Karpas-422 (cell line): ENCODE measurements at places on chromosomes 11 and 22. TPM values are rescaled to one million over a fixed set of nuclear protein-coding genes. Genes with fewer than 3 reads are reported as not detected.

DNA sequence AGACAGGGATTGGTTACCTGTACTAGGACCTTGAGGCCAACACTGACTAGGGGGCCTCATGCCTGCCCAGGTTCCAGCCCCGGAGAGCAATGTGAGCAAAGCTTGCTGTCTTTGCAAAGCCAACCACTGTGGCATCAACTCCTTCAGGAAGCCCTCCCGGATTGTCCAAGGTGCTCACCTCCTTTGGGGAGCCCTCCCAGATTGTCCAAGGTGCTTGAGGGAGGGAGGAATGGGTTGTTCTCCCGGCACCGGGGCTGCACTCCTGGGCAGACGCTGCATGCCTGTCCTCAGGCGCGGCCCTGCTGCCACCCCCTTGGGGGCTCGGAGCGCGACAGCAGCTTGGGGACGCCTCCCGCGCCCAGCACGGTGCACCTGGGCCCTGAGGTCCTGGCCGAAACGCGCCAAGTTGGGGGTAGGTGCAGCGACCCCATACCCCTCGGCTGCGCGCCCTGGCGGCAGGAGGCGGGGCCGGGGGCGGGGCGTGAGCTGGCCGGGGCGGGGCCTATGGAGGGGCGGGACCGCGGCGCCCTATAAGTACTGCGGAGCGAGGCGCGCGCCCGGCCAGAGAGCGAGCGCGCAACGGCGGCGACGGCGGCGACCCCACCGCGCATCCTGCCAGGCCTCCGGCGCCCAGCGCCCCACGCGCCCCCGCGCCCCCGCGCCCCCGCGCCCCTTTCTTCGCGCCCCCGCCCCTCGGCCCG, at the start of gene CD81:
TSS of gene CD81 (plus strand) at position 560 of the 701 bp plus-strand sequence. CDS start 240 bp downstream, outside the sequence.
- no peaks in the 10 kb centered on the region for H3K27me3 ChIP-seq
- peak within 1 kb of the TSS; percentile 88 for H3K27ac ChIP-seq
- H3K36me3 ChIP-seq, result peaks cover 9% of the 10 kb centered on the region; the same call in 1 of the 2 replicates
- H3K4me1 ChIP-seq, result peaks cover 36% of the 10 kb centered on the region
- DNase-seq, result peak; percentile 80
- H3K4me3 ChIP-seq, result peak within 1 kb of the TSS; percentile 100

GRCh38 chr11:72599325-72600117, 74.7 kb downstream of the PDE2A start:
- DNase-seq, result peak; percentile 47
- no peaks in the 10 kb centered on the region for H3K27me3 ChIP-seq
- H3K4me1 ChIP-seq, result no peaks in the 10 kb centered on the region
- no peak overlapping the region for H3K27ac ChIP-seq
- H3K4me3 ChIP-seq, result no peak overlapping the region
- H3K36me3 ChIP-seq, result no peaks in the 10 kb centered on the region

Gene HEPHL1
- total RNA-seq, result not detected in 2 replicates

GRCh38 chr11:12534549-12534948, 139.7 kb upstream of the TEAD1 start:
- H3K4me3 ChIP-seq, result no peak overlapping the region
- H3K27me3 ChIP-seq, result no peaks in the 10 kb centered on the region; the same call in 1 of the 2 replicates
- no peak overlapping the region for H3K27ac ChIP-seq
- H3K36me3 ChIP-seq, result no peaks in the 10 kb centered on the region
- no peaks in the 10 kb centered on the region for H3K4me1 ChIP-seq

- no peak overlapping the region for H3K4me3 ChIP-seq
- H3K4me1 ChIP-seq, result no peaks in the 10 kb centered on the region
- H3K27me3 ChIP-seq, result no peaks in the 10 kb centered on the region
These were observed 571.1 kb downstream of the JRKL start for GRCh38 chr11:96960926-96961325.

DNA sequence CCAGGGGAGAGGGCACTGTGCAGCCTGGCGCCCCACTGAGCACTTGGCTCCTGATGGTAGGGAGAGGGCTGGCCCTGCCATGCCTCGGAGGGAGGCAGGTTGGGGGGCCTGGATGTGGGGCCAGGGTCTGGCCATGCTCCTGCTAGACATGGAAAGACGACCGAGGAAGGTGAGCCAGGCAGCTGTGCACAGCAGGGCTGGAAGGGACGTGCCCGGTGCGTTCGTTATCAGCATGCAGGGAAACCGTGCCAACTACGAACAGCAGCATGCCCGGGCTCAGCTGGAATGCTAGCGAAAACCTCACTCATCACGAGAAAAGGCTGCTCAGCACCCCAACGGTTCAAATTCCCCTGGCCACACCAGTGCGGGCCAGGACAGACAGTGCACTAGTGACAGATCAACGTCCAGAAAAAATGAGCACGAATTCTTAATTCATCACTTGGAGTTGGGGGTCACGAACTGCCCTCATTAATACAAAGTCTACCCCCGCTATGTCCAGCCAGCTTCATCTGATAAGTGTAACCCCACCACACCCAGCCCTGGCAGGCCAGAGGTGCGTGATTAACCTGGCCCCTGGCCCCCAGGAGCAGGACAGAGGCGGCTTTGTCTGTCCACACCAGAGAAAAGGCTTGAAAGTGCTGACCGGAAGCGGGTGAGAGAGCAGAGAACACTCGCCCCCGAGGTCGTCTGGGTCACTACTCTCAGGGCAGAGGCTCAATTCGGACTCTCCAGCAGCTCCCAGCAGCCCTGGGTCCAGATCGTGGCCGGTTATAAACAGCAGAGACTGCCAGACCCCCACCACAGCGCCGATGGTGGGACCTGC, 84.2 kb downstream of the CELSR1 start:
- H3K36me3 ChIP-seq, result no peaks in the 10 kb centered on the region
- no peaks in the 10 kb centered on the region for H3K27me3 ChIP-seq
- no peak overlapping the region for H3K4me3 ChIP-seq
- no peak for DNase-seq

DNA sequence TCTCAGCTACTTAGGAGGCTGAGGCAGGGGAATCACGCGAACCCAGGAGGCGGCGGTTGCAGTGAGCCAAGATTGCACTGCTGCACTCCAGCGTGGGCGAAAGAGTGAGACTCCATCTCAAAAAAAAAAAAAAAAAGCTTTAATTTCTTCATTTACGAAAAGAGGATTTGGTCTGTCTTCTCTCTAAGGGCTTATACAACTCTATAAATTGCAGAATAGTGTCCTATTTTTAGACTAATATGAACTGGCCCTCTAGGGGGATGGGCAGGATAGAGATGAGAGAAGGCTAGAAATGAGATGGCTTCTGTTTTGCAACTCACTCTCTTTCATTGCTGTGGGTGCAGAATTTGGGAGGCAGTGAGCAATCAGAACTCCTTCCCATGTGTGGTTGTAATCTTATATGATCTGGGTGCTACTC, 11.3 kb downstream of the MAML2 start:
- peaks cover 5% of the 10 kb centered on the region; the same call in 1 of the 2 replicates for H3K27me3 ChIP-seq
- no peak overlapping the region for H3K27ac ChIP-seq
- DNase-seq, result no peak
- no peaks in the 10 kb centered on the region for H3K36me3 ChIP-seq

Gene TSGA10IP
- total RNA-seq, result not detected in 2 replicates

- H3K27ac ChIP-seq, result no peak overlapping the region
- DNase-seq, result peak; percentile 58
- no peaks in the 10 kb centered on the region for H3K36me3 ChIP-seq
- H3K4me3 ChIP-seq, result no peak overlapping the region
- peaks cover 48% of the 10 kb centered on the region for H3K4me1 ChIP-seq
- no peaks in the 10 kb centered on the region; the same call in 1 of the 2 replicates for H3K27me3 ChIP-seq
These were observed 1415.2 kb downstream of the TBC1D22A start for GRCh38 chr22:48177631-48178030.

GRCh38 chr11:106457727-106458126, 380.3 kb downstream of the AASDHPPT start:
- H3K4me3 ChIP-seq, result no peak overlapping the region
- no peak for DNase-seq

GRCh38 chr22:20583471-20583922, 76.1 kb downstream of the MED15 start:
- peaks cover 2% of the 10 kb centered on the region; the same call in 1 of the 2 replicates for H3K36me3 ChIP-seq
- H3K4me1 ChIP-seq, result peaks cover 28% of the 10 kb centered on the region
- peak; percentile 59 for DNase-seq
- H3K27me3 ChIP-seq, result no peaks in the 10 kb centered on the region
- no peak overlapping the region for H3K27ac ChIP-seq
- no peak overlapping the region for H3K4me3 ChIP-seq

- H3K4me1 ChIP-seq, result no peaks in the 10 kb centered on the region
- H3K4me3 ChIP-seq, result no peak overlapping the region
- H3K27ac ChIP-seq, result no peak overlapping the region
- no peaks in the 10 kb centered on the region for H3K36me3 ChIP-seq
- peaks cover 2% of the 10 kb centered on the region; the same call in 1 of the 2 replicates for H3K27me3 ChIP-seq
These were observed 64.0 kb downstream of the CCDC83 start for GRCh38 chr11:85918910-85919794.

Gene OR51E1
- not detected in 2 replicates for total RNA-seq

- no peaks in the 10 kb centered on the region for H3K27me3 ChIP-seq
- no peaks in the 10 kb centered on the region for H3K4me1 ChIP-seq
- no peak for DNase-seq
- no peak overlapping the region for H3K4me3 ChIP-seq
- no peaks in the 10 kb centered on the region for H3K36me3 ChIP-seq
- H3K27ac ChIP-seq, result no peak overlapping the region
These were observed 8.0 kb downstream of the CCND1 start for GRCh38 chr11:69648679-69649575.

Gene MPPED1
- 0.15 TPM in 1 of 2 replicates, not detected in the other for total RNA-seq

DNA sequence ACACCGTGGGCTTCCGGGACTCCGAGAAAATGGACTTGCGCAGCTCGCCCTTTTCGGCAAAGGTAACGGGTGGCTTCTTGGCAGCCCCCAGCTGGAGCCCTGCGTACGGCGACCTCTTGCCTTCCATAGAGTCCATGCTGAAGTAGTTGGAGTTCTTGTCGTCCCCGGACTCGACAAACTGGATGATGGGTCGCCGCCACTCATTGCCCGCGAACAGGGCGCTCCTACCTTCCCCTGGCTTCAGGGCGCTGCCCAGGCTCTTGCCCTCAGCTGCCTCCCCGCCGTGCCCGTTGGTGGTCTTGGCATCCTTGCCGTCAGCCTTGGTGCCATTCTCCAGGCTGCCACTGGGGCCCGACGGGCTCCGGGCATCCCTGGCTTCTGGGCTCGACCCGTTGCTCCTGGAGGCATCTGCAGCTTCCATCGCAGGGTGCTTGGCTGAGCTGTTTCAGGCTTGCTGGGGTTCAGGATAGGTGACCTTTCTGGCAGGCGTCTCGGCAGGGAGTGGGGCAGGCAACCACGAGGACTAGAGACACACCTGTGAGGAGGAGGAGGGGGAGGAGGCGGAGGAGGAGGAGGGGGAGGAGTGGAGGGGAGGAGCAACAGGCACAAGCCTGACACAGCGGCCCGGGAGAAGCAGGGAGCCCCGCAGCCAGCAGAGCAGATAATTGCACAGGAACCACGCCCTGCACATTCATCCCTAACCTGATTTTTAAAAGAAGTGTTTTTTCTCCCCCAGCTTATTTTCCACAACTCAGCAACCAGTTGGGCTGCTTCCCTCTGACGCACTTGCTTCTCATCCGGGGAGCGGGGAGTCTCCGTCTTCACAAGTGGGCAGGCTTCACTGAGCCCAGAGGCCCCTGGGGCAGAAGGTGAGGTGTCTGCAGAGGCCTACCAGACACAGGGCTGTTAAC, at the start of gene TRIM29:
TSS of gene TRIM29 (minus strand) at position 503 of the 911 bp plus-strand sequence. CDS start at position 421, 82 bp downstream.
- H3K36me3 ChIP-seq, result no peaks in the 10 kb centered on the region
- no peaks in the 10 kb centered on the region for H3K27me3 ChIP-seq
- no peak within 1 kb of the TSS for H3K27ac ChIP-seq

DNA sequence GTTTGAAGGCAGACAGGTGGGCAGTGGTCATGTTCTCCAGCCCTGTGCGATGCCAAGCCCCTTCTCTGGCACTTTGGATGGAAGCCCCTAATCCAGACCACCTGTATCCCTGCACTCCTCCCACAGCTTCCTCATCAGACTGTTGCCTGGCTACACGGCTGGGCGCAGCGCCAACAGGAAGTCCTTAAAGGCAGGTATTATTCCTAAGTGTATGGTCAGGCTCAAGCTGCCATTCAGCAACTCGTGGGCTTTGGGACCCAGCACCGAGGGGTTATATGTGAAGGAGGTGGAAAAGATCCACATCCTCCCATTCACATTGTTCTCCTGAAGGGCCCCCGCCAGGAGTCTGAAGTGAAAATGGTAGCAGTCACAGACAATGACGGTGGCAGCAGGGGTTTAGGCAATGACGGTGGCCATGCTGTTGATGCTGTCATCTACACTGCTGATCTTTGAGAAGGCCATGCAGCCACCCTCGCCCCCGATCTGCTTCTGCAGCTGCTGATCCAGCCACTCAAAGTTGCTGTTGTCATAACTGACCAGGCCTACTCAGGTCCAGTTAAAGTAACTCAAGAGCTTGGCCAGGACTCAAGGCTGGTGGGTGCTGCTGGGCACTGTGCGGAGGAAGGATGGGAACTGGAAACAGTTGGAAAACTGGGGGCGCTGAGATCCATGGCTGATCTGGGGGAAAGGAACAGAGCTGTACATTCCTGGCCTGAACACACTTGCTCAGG, 27.7 kb downstream of the OR6Q1 start:
- H3K27me3 ChIP-seq, result no peaks in the 10 kb centered on the region
- H3K36me3 ChIP-seq, result no peaks in the 10 kb centered on the region
- H3K4me1 ChIP-seq, result no peaks in the 10 kb centered on the region
- no peak overlapping the region for H3K4me3 ChIP-seq

DNA sequence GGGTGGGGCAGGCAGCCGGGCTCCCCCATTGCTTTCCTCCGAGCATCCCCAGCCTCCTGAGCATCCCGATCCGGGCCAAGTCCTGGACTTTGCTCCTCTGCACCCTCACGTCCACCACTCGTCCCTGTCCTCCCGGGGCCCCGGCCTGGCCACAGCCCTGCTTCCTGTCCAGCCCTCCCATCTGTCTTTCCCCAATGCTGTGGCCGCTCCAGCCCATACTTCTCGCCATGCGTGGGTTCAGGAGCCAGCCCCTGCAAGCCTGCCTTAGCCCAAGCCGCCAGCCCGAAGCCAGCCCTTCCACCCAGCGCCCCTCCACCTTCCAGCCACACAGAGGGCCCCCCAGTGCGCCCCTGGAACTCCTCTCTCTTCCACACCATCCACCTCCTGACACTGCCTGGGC, 23.8 kb downstream of the MRPL23 start:
- no peaks in the 10 kb centered on the region for H3K36me3 ChIP-seq
- H3K27ac ChIP-seq, result no peak overlapping the region
- no peak overlapping the region for H3K4me3 ChIP-seq
- no peaks in the 10 kb centered on the region for H3K4me1 ChIP-seq

Gene TENM4
- total RNA-seq, result 0.87 TPM in 1 of 2 replicates, not detected in the other

Gene POTEH
- not detected in 2 replicates for total RNA-seq

- H3K4me1 ChIP-seq, result peaks cover 61% of the 10 kb centered on the region
- no peaks in the 10 kb centered on the region; the same call in 1 of the 2 replicates for H3K36me3 ChIP-seq
- H3K4me3 ChIP-seq, result no peak overlapping the region
- no peaks in the 10 kb centered on the region for H3K27me3 ChIP-seq
These were observed 47.6 kb upstream of the PARVA start for GRCh38 chr11:12329797-12330196.

GRCh38 chr11:64759131-64759721, 548 bp downstream of the PYGM start:
- H3K4me3 ChIP-seq, result no peak overlapping the region
- no peaks in the 10 kb centered on the region for H3K27me3 ChIP-seq

DNA sequence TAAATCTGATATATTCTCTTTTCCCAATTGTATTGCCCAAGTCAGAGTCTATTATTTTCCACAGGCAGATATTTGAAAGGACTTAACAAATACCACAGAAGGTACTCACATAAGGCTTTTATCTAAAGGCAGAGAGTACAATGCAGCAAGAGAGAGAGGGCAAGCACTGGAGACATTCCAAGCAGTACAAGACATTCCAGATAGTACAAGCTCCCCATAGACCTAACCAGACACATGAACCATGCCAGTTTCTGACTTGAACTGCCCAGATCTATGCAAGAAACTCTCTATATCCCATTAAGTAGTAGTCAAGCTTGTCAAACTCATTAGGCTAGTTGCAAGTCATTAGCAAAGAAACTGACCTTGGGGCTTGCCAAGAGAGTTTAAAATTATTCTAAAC, 11.2 kb upstream of the MS4A6E start:
- H3K27ac ChIP-seq, result no peak overlapping the region
- H3K36me3 ChIP-seq, result no peaks in the 10 kb centered on the region; the same call in 1 of the 2 replicates
- peaks cover 4% of the 10 kb centered on the region; the same call in 1 of the 2 replicates for H3K27me3 ChIP-seq
- no peak overlapping the region for H3K4me3 ChIP-seq
- no peak for DNase-seq

Gene RIBC2
- total RNA-seq, result not detected in 2 replicates
